ENCODE measurements at places on chromosomes 1 and 21.
A peak's percentile ranks its signal among the peaks of the same experiment; 100 is the strongest.

- DNase-seq, result no peak
Observed at GRCh38 chr1:65812065-65812464, 19.4 kb downstream of the PDE4B start.

GRCh38 chr1:28886731-28887418 lies 27.5 kb upstream of the EPB41 start:
- peak; percentile 98 for DNase-seq

GRCh38 chr1:165697491-165697880 lies 876 bp downstream of the ALDH9A1 start:
- no peak for DNase-seq

- DNase-seq, result no peak
Observed at GRCh38 chr1:14390816-14391215, 207.7 kb upstream of the KAZN start.

DNA sequence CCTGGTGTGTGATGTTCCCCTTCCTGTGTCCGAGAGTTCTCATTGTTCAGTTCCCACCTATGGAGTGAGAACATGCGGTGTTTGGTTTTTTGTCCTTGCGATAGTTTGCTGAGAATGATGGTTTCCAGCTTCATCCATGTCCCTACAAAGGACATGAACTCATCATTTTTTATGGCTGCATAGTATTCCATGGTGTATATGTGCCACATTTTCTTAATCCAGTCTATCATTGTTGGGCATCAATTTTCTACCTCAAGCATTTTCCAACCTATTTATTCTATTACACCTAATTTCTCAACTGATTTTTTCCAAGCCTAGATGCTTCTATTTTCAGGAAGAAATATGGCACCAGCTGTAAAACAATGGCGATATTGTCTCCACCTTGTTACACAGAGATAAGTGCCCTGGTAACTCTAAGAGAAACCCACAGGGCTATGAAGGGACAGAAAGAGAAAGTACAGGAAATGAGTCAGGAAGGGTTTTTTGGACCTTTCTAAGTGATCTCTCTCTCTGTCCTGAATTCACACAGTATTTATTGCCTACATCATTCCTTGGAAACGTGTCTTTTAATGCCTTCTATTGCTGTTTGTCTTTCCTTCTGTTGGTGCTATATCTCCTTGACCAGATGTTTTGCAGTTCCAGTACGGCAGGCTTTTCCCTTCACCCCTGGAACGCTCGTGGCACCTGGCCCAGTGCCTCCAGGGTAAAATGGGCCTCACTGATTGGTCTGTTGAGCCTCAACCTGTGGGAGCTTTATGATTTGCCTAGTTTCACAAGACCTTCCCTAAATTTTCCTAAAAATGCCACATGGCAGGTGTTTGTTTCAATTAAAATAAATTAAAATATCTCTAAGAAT lies 14.6 kb upstream of the JAK1 start:
- DNase-seq, result no peak

- DNase-seq, result no peak
Observed at GRCh38 chr1:247459507-247459906, 1.6 kb upstream of the OR2B11 start.

GRCh38 chr21:36551321-36551720 lies 71.4 kb upstream of the CLDN14 start:
- DNase-seq, result no peak

DNA sequence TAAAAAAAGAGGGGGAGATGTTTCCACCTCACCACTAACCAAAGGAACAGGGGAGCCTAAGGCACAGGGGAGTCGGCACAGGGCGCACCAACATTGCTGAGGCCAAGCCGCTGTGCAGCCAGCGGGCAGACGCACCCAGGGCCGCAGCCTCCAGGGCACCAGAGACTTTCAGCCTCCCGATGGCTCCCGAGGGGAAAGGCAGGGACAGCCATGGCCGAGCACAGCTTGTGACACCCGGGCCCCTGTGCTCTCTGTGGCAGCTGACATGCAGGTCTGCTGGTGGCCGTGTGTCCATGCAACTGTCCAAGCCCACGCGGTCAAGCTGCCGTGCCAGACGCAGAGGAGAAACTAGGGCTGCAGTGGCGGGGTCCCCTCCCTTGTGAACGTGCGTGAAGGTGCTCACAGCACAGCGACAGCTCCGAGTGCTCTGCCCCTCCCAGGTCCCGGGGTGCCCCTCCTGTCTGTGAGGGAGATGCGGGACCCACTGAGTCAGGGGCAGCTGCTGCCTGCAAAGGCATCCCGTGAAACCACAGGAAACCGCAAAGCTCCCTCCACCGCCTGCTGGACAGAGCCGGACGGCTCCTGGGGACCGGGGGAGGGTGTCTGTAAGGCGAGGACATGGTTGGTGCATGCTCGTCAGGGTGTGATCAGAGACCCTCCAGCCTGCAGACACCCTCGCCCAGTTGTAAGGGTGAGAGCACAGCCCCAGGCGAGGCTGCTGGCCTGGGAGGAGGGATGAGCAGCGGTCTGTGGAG lies 2.5 kb downstream of the KRTAP10-11 start:
- DNase-seq, result no peak

DNA sequence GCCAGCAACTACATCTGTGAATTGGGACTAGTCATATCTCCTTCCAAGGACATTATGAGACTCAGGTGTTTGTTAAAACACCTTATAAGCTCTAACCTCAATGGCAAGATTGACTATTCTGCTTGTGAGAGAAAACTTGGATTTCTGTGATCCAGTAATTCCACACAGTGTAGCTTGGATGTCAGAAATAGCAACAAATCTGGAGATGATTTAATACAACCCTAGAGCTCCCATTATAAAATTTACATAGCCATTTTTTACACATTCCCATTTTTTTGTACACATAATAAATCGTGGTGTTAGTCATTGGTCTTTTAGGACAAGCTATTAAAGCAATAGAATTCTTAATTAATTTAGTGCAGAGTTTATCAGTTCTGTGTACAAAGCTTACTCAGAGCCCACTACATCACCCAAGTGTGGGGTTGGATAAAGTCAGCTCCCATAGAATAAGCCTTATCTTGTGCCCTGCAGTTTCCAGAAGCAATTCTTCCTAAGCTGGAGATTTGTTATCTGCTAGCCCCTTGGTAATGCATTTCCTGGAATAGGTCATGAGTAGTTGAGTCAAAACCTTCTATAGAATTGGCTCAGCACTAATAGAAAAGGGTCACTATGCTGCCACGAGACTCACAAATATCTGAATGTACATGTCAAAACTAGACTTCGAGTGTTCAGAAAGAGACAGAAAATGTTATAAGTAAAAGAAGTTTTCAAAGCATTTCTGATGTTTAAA lies 434.0 kb upstream of the RUNX1 start:
- no peak for DNase-seq

GRCh38 chr21:32544697-32545096 lies 40.6 kb downstream of the TCP10L start:
- DNase-seq, result no peak

- DNase-seq, result no peak
Observed at GRCh38 chr1:29129916-29130315, 6.2 kb upstream of the TMEM200B start.

DNA sequence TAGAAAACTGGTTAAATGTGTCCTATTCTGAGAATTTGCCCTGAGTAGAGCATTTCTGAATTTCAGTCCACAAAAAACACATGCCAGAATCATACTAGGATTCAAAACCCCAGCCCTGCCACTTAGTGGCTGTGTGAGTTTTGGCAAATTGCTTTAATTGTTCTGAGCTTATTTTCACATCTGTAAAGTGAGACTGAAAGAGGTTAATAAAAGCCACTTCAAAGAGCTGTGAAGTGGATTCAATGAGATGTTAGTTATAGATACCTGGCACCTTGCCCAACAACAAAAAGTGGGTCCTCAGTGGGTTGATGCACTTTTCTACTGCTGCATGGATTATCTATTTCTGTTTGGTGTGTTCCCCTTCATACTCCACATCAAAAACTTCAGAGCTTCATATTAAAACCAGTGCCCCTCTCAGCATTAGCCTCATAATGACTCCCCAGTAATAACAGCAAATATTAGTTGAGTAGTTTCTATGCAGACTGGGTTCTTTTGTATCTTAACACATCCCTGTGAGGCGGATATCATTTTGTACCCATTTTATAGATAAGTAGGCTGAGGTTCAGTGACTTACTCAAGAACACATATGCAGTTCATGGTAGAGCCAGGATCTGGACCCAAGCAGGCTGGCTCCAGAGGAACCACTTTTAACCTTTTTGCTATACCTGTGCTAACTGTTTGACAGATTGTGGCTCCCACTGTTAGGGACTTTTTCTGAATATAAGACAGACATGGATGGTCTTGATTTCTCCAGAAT lies 14.2 kb upstream of the ADORA3 start:
- no peak for DNase-seq

- DNase-seq, result peak; percentile 55
Observed at GRCh38 chr1:95309031-95309471, 75.0 kb downstream of the RWDD3 start.

DNA sequence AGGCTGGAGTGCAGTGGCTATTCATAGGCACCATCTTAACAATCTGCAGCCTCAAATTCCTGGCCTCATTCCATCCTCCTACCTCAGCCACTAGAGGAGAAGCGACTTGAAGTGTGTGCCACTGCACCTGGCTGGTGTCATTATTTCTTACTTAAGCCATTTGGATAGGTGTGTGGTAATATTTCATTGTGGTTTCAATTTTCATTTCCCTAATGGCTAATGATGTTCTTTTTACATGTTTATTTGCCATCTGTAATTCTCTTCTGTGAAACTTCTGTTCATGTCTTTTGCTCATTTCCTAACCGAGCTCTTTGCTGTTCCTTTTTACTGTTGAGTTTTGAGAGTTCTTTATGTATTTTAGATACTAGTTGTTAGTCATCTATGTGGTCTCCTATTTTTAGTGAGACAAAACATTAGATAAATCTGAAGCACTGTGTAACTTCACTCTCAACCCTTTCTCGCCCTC lies 66.8 kb downstream of the SLC27A3 start:
- no peak for DNase-seq

GRCh38 chr1:59985911-59986515 lies 59.4 kb upstream of the CYP2J2 start:
- no peak for DNase-seq

- no peak for DNase-seq
Observed at GRCh38 chr1:158102881-158103674, 77.6 kb upstream of the CD1D start.

GRCh38 chr1:3019516-3020051 lies 1.7 kb upstream of the ACTRT2 start:
- DNase-seq, result no peak

GRCh38 chr21:42162831-42163510 lies 56.0 kb upstream of the ABCG1 start:
- no peak for DNase-seq

DNA sequence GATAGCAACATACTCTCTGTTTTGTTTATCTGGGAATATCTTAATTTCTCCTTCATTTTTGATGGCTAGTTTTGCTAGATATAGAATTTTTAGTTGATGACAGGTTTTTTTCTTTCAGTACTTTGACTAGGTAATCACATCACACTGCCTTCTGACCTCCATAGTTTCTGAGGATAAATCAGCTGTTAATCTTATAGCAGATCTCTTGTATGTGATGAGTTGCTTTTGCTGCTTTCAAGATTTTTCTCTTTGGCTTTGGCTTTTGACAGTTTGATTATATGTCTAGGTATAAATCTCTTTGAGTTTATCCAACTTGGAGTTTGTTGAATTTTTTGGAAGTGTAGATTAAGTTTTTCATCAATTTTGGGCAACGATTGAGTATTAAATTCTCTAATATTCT lies 142.6 kb downstream of the ZNF644 start:
- no peak for DNase-seq

GRCh38 chr1:201397675-201398074 lies 1.4 kb downstream of the LAD1 start:
- DNase-seq, result no peak

DNA sequence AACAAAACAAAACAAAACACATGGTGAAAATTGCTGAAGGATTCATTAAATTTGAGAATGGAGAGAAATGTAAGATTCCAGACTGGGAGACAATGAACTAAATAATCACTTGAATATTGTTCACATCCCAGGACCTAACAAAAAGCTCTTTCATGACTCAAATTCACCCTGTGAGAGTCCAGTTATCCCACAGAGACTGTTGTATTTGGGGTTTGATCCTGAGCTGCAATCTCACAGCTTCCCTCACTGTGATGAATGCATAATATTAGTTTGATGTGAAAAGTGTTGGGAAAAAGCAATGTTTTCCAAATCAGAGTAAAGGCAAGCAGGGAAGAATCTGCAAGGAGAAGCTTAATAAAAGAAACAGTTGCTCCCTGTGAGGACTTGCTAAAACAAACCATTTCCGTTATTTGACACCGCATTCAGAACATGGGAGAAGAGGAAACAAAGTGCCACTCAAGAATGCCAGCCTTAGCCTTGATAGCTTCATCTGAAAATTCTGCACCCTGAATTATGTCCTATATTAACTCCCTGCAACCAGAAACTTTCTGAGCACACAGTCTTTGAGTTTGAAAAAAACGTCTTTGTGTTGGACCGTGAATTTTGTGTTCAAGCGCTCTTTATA lies 208.8 kb downstream of the DAB1 start:
- DNase-seq, result no peak

- no peak for DNase-seq
Observed at GRCh38 chr21:42343556-42343955, 7.2 kb downstream of the TFF2 start.

DNA sequence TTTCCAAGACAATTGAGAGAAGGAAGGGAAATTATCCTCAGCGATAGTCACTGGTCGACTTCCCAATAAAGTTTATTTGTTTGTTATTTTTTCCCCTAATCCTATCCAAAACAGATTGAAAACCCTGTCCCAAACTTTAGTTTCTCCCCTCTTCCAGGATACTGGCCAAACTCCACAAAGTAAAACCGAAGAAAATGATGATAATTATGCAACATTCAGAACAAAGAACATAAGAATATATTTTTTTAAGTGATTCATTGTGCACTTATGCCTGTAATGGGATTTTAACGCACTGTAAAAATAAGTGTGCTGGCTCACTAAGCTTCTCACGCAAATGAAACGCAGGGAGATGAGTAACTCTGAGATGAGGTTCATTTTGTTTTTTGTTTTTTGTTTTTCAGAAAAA lies 6.0 kb downstream of the GLIS1 start:
- no peak for DNase-seq

GRCh38 chr1:21270086-21270689 lies 20.1 kb downstream of the ECE1 start:
- peak; percentile 94 for DNase-seq

DNA sequence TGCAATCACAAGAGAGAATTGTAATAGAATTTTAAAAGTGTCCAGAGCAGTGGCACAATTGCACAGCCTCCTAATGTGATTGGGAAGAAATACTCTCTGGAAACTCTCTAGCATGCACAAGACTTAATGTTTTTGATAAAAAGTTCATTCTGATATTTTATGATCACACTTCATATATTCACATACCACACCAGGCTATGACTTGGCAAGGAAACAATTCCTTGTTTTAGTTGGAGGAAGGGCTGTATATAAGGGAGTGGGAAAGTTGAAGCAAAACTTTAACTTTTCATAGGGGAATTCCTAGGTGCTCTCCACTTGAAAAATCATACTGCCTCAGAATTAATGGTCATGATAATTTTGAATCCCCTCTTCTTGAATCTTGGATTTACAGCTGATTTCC lies 61.5 kb upstream of the ASB17 start:
- no peak for DNase-seq

DNA sequence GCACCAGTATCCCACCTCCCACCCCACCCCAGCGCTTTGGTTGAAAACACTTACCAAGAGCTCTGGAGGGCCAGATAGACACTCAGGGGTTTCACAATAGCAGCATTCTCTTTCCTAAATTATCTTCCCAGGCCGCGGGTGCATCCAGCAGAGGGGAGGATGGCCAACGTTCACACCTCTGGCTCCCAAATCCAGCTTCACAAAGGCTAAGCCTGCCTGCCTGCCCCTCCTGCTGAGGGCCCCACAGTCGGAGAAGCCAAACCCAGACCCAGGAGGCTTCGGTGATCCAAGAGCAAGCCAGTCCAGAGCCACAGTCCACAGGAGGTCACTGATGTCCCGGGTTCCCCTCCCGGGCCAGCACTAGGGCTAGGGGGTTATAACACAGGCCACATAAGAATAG lies 231.9 kb downstream of the TRABD2B start:
- no peak for DNase-seq

Data from iPS-NIHi11 (cell line).